Esophagus muscularis mucosa (tissue), 4 donors: ENCODE measurements at places on chromosomes 4 and X. TPM values are rescaled to one million over a fixed set of nuclear protein-coding genes. Genes with fewer than 3 reads are reported as not detected.

DNA sequence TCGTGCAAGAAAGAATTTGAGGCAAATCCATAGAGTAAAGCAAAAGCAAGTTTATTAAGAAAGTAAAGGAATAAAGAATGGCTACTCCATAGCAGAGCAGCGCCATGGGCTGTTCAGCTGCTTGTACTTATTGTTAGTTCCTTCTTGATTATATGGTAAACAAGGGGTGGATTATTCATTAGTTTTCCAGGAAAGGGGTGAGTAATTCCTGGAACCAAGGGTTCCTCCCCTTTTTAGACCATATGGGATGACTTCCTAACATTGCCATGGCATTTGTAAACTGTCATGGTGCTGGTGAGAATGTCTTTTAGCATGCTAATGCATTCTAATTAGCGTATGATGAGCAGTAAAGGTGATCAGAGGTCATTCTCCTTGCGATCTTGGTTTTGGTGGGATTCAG, 23.5 kb upstream of the CEP135 start:
- H3K4me3 ChIP-seq: no peak overlapping the region
- no peak for DNase-seq
- H3K36me3 ChIP-seq: no peaks in the 10 kb centered on the region
- H3K27ac ChIP-seq: no peak overlapping the region
- H3K4me1 ChIP-seq: no peaks in the 10 kb centered on the region

GRCh38 chr4:174358829-174359228, 75.1 kb downstream of the CEP44 start:
- no peaks in the 10 kb centered on the region for H3K36me3 ChIP-seq
- no peak overlapping the region for H3K4me3 ChIP-seq
- H3K4me1 ChIP-seq: no peaks in the 10 kb centered on the region
- H3K27ac ChIP-seq: no peak overlapping the region

TRPC5OS gene
- total RNA-seq: not detected

GPR119 gene
- total RNA-seq: not detected

PNMA5 gene
- total RNA-seq: not detected

AKAP17A gene
- total RNA-seq: 31.6 TPM
